HTR-8/SVneo (cell line): ENCODE measurements at places on chromosomes 3 and 15.

DNA sequence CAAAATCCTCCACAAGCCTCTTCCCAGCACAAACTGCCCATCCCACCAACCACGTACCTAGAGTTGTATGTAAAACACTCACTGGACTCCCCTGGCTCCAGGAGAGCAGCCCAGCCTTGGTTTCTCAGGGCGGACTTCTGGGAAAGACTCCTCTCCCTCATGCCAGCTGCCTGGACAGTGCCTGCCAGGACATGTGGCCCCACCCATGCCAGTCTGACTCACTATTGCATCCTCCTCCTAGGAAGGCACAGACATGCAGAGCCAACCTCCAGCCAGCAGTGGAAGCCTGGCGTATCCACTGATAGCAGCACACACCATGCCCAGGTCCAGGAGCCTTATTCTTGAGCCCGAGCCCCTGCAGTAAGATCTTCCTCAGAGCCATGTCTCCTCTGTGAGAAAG is 8.6 kb downstream of the PKM start:
- DNase-seq: peak; percentile 71

DNA sequence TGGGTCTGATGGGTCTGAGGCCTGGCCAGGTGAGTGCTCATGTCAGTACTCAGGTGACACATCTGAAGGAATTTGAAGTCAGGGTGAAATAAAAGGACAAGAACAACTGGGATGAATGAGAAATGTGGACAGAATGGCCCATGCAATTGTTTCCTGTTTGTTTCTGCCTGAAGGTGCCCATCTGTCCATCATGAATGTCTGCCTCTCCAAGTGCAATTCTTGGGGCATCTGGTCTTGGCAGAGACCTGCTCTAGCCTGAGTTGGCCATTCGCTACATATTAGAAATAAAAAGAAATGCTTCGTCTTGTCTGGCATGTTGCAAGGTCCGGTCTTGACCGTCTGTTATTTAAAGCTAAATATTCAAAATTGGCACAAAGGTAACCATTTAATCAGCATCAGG is 142.0 kb upstream of the AGBL1 start:
- no peak for DNase-seq

DNA sequence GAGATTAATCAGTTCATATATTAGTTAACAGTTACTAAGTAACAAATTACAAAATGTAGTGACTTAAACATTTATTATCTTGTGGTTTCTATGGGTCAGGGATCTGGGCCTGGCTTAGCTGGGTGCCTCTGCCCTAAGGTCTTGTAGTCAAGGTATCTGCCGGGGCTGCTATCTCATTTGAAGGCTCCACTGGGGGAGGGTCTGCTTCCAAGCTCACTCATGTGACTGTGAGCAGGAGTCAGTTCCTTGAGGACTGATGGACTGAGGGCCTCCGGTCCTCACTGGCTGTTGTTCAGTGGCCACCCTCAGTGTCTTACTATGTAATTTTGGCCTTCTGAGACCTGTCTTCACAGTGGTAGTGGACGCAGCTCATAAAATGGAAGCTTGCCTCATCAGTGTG is 135.9 kb upstream of the PLXNA1 start:
- no peak for DNase-seq

GRCh38 chr15:78715434-78715833 is 74.4 kb upstream of the CHRNB4 start:
- DNase-seq: no peak

- peak; percentile 62 for DNase-seq
Measured at GRCh38 chr3:194364652-194365434, 4.7 kb downstream of the LRRC15 start.

GRCh38 chr3:122961146-122961545 is 66.4 kb downstream of the SEMA5B start:
- DNase-seq: no peak

- DNase-seq: no peak
Measured at GRCh38 chr3:161579395-161580126, 83.0 kb downstream of the OTOL1 start.

DNA sequence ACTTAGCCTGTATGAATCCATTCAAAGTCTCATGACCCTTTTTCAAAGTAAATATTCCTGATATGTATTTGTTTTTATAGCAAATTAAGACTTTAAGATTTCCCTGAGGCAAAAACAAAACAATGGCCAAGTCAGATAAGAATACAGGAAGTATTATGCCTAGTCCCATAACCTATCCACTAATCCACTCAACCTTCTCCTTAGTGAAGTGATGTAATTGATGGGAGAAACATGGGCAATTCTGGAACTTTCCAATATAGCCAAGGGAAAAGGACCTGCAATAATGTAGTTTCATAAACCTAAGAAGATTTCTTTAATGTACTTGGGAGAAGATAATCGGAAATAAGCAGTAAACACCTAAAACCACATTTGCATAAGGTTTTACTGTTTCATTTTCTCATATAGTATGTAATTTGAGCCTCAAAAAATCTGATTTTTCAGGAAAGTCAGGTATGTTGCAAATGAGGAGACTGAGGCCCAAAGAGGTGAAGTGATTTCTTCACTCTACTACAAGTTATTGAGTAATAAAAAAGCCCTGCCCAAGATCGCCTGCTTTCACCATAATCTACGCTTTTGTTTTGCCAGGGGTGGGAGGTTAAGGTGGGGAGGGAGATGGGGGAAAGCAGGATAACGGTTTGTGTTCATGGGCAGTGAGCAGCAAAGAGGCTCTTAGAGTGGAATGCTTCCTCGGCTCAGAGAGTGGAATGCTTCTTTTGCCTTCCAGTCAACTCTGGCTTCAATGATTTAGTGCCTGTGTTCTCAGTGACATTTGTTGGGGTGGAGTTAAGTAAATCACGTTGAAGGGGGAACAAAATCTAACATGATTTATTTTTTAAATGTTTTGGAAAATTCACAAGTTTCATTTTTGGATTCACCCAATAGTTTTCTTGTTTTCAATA is 95.0 kb upstream of the FNDC3B start:
- peak; percentile 75 for DNase-seq

DNA sequence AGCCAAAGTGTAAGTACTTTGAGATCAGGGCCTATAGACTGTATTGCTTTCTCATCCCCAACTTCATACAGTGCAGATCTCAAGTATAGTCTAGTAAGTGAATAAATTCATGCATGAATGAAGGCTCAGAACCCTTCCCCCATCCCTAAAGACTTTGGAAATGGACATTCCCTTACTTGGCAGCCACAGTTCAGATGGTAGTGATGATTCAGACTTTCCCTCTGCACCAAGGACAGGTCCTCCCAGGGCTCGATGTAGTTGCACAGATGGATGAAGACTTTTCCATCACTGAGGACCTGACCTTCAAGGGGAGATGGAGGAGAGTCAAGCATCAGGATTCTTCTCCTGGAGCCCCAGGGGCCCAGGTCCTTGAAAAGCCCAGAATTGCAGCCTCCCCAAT is 4.6 kb downstream of the TIMP4 start:
- no peak for DNase-seq

DNA sequence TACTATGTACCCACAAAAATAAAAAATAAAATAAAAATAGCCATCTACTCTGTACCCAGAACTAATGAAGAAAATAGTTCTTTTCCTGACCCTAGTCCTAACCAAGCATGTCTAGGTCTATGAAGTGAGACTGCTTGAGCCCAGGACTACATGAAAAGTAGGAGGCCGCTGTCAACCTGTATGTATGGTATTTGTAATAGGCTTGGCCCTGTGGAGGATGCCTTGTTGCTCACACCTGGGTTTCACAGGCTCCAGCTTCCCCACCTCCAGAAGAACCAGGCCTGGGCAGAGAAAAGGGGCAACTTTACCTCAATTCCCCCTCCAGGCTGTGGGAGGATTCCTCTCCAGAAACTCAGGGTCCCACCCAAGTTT is 6.8 kb upstream of the PKM start:
- DNase-seq: no peak

DNA sequence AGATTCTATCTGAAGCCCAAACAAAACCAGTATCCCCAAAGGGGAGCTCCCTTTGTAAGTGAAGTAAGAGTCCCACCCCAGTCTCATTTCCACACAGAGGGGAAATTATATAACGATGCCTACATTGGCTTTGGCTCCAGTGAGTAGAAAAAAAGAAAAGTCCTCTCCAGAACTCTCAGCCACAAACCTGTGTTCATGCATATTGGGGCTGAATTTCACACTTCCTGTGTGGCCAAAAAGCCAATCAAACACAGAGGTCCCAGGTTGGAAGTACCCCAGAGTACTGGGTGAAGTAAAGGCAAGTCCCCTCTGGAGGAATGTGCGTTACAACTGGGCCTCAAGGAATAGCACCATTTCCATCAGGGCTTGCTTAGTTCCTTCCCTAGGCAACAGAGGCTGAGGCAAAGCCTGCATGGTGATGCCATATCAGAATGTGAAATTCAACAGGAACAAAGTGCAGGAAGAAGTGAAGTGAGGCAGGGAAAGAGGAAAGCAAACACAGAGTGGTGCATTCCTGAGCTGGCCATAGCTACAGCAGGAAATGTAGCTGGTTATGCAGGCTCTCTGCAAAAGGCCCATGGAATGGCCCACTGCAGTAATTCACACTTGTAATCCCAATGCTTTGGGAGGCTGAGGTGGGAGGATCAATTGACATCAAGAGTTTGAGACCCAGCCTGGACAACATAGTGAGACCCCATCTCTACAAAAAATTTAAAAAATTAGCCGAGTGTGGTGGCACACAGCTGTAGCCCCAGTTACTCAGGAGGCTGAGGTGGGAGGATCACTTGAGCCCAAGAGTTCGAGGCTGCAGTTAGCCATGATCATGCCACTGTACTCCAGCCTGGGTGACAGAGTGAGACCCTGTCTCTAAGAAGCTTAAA is 16.6 kb upstream of the CX3CR1 start:
- no peak for DNase-seq

- DNase-seq: no peak
Measured at GRCh38 chr3:74787011-74787410, 172.6 kb upstream of the CNTN3 start.

DNA sequence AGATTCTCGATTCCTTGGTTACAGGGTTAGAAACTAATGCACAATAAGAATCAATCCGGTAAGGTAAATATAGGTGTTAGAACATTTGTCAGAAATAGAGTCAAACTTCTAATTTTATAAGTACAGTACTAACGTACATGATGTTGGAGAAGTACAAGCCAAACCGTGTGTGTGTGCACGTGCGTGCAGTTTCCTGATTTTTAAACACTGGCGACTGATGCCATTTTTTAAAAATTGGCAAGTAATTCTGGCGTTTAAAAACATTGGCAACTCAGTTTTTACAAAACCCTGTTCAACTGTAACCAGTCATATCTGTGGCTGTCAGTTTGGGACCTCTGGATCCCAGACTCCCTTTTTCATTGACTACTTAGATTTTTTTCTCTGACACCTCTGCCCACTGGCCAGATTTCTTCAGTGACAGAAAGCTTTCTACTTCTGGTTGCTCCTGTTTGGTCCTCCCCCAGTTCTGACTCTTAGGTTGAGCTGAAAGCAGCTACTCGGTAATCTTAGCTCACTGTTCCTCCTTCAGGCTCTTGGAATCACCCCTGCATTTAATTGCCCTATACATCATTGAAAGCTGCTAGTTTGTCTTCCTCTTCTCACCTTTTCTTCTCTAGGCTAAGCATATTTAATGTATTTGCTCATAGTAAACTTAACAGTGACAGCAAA is 843 bp downstream of the ATG7 start:
- DNase-seq: no peak

- no peak for DNase-seq
Measured at GRCh38 chr3:171465763-171466162, 5.6 kb upstream of the TNIK start.

DNA sequence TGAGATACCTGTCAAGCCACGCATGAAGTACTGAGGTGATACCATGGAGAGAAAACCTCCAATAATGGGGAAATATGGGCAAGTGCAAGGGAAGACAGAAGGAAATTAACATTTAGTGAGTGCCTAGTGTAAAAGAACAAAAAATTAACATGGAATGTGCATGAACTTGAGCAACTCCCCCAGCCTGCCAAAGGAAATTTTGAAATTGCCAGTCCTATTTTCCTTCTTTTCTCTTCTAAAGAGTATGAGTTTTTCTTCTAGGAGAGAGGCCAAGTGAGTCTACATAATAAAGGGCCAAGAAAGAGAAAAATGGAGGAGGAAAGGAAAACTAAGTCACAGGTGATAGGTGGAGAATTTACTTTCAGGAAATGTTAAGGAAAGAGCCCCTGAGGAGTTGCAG is 602.4 kb upstream of the MDFIC2 start:
- no peak for DNase-seq

GRCh38 chr3:124770336-124771082 is 40.3 kb downstream of the UMPS start:
- DNase-seq: no peak

DNA sequence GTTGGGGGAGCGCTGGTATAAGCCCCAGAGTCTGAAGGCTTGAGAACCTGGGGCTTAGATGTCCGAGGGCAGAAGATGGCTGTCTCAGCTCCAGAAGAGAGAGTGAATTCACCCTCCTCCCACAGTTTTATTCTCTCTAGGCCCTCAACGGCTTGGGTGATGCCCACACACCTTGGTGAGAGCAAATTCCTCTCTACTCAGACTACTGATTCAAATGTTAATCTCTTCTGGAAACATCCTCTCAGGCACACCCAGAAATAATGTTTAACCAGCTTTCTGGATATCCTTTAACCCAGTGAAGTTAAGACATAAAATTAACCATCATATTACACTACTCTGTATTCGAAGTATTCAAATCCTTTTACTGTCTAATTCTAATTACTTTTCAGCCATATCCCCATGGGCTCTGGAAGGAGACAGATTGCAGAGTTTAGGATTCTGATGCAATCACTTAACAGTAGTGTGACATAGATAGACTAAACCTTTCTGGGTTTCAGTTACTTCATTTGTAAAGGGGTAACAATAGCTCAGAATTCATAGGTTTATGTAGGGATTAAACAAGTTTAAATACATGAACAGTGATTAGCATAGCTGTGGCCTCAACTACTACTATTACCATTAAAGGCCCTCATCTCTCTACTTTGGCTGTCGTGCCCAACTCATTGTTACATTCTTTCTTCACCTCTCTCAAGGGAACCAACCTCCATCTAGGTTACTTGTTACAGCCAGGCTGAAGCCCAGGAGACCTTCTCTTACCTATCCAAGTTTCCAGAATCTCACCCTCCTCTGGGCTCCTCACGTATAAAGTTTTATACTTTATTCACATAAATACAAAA is 25.7 kb upstream of the ANO10 start:
- DNase-seq: no peak

GRCh38 chr3:32596909-32597369 is 26.3 kb upstream of the DYNC1LI1 start:
- no peak for DNase-seq

- DNase-seq: no peak
Measured at GRCh38 chr15:98774756-98775497, 126.6 kb downstream of the IGF1R start.

DNA sequence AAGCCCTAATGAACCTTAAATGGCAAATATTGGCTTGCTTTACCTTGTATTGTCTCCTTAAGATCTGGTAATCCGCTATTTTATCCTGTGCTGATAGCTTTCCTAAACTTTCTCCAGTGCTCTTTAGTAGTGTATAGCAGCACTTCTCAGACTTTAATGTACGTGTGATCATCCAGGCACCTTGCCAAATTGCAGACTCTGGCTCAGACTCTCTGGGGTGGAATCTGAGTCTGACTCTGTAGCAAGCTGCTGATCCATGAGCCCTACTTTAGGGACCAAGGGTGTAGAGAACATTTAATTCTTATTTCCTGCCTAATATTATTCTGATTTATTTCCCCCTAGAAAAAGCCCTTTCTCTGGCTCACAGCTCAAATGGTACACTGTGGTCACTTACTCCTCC is 518.8 kb upstream of the ZNF385D start:
- DNase-seq: no peak

GRCh38 chr3:60536420-60536819 is 714.8 kb downstream of the FHIT start:
- DNase-seq: no peak
